Fibroblast of skin of left biceps (primary cell): ENCODE measurements at places on chromosomes 1 and 21.

DNA sequence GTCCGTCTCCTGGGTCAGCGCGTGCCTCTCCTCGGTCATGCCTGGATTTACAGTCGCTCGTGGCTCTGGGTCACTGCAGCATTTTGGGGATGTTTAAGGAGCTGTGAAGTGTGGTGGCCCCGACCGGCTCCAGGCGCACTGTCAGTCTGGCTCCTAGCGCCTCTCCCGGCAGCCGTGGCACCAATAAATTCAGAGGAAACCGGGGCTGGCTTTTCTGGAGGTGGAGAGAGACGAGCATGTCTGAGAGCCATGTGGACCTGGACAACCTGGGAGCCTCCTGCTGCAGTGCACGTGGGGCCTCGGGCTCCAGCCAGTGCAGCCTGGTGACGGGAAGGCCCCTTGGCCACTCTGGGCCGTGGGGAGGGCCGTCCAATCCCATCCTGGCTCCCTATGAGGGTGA, 17.1 kb downstream of the PLCH2 start:
- DNase-seq = no peak

- peak; percentile 96 for DNase-seq
Observed at GRCh38 chr1:235018161-235018560, 110.5 kb downstream of the TOMM20 start.

GRCh38 chr1:161676958-161677689, 14.2 kb downstream of the FCGR2B start:
- no peak for DNase-seq

GRCh38 chr1:168507231-168507630, 36.6 kb downstream of the XCL2 start:
- no peak for DNase-seq

GRCh38 chr1:67844988-67845387, 11.7 kb upstream of the GNG12 start:
- no peak for DNase-seq

DNA sequence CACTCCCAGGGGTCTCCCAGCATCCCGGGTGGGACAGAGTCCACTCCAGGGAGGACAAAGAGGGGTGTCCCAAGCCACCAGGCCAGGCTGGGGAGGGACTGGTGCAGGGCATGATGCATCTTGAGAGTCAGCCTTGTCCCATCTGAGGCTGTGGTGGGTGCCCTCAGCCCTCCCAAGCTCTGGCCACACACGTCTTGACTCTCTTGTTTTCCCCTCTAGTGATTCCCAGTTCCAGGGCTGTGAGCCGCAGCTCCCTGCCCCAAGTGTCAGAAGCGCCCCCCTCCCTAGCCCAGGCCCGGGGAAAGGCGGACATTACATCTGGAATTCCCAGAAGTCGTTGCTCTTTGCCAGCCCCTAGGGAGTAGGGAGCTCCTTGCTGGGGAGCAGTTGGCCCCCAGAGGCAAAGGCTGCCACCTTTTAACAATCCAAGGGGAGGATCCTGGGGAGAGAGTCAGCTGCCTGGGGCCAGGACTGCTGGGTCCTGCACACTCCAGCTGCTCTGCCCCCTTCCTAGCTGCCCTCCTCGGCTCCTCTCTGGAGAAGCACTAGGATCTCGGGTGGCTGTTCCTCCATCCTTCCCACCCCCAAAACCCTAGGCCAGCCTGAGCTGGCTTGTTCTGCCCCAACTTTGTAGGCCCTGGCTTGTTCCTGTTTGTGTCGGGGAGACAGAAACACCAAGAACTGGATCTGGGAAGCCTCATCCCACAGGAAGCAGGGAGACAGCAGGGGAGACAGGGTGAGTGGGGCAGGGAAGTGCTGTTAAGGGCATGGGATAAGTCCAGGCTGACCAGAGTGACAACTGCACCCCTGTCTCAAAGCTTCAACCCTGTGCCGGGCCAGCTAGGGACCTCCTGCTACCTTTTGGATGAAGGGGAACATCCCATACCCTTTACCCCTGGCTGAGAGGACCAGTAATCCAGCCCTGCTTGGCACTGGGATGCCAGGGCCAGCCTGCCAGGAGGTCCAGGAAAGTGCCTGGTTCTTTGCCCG, 3.2 kb upstream of the PTPN7 start:
- no peak for DNase-seq

GRCh38 chr1:80217377-80217986, 1211.0 kb upstream of the ADGRL4 start:
- peak; percentile 44 for DNase-seq

DNA sequence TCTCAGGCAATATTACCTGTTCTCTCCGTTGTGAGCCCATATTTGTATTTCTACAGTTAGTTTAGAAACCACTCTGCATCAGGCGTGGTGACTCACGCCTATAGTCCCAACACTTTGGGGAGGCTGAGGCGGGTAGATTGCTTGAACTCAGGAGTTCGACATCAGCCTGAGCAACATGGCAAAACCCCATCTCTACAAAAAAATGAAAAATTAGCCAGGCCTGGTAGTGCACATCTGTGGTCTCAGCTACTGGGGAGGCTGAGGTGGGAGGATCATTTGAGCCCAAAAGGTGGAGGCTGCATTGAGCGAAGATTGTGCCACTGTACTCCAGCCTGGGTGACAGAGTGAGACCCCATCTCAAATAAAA, 19.7 kb upstream of the ID3 start:
- DNase-seq = no peak

DNA sequence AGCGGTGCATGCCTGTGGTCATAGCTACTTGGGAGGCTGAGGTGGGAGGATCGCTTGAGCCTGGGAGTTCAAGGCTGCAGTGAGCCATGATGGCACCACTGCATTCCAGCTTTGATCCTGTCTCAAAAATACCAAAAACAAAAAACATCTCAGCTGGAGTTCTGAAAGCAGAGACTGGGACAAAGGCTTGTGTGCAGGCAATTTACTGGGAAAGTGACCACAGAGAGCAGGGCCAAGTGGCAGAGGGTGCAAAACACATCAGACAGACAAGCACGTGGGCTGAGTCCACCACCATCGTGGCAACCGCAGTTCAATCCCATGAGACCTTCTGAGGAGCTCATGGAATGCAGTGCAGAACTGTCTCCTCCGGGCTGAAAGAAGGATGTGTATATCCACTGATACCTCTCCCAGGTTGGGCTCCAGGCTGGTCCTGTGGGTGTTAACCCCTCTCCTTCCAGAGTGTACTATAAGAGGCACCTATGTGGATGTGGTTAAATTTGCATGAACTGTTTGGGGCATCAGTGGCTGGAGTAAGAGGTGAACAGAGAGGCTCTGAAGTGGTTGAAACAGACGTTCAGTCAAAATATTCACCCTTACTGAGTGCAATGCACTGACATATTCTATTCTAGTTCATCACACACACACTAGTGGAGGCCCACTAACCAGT, 10.8 kb downstream of the PIGP start:
- DNase-seq = no peak

DNA sequence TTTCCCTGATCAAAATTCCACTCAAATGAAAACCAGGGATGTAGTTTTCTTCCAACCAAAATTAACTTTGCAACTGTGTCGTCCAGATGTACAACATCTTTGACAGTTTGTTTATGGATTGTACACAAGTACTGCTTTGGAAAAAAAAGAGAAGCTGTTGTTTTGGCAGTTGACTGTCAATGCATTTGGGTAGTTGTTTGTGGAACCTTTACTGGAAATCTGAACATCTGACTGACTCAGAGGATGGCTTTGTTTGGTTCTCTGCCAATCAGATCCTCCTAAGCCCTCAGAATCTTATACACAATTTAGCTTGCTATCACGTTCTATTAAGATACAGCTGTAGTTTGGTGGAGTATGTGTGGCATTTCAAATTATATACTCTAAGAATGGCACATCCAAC, 195.0 kb downstream of the KCNK2 start:
- DNase-seq = no peak

GRCh38 chr1:111739925-111740765, 950 bp upstream of the INKA2 start:
- no peak for DNase-seq

- no peak for DNase-seq
Observed at GRCh38 chr1:185157599-185158412, 839 bp downstream of the SWT1 start.

- DNase-seq = no peak
Observed at GRCh38 chr21:42432695-42433094, 29.0 kb downstream of the UBASH3A start.

DNA sequence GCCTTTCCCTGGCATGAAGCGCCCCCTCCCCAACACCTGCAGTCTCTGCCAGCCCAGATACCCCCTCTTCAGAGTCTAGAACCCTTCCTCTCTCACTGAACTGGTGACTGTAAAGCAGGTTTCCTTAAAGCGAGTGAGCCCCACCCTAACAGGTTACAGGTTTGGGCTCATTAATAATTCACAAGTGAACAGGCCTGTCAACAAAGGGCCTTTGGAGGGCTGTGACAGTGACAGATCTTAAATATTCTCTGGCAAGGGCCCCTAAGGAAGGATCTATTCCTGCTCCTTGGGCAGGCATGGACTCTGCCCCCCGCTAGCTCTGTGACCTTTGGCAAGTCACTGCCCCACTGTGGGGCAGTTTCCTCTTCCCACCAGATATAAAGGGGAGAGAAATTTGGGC, 5.6 kb upstream of the TTC39A start:
- no peak for DNase-seq

GRCh38 chr1:115685029-115685705, 43.4 kb downstream of the VANGL1 start:
- no peak for DNase-seq
